ENCODE measurements at places on chromosomes 3 and 15. TPM values are rescaled to one million over a fixed set of nuclear protein-coding genes. Genes with fewer than 3 reads are reported as not detected.

The PLA2G4E gene
- not detected for polyA plus RNA-seq

DNA sequence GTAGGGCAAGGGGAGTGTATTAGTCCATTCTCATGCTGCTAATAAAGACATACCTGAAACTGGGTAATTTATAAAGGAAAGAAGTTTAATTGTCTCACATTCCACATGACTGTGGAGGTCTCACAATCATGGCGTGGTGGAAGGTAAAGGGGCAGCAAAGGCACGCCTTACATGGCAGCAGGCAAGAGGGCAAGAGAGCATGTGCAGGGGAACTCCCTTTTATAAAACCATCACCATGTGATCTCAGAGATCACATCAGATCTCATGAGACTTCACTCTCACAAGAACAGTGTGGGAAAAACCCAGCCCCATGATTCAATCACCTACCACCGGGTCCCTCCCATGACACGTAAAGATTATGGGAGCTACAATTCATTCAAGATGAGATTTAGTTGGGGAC lies 41.4 kb downstream of the SUMF1 start:
- no peak for DNase-seq

GRCh38 chr3:119073258-119074001 lies 38.8 kb upstream of the IGSF11 start:
- no peak for DNase-seq

GRCh38 chr15:39685999-39686613 lies 96.5 kb downstream of the FSIP1 start:
- DNase-seq: peak; percentile 56

GRCh38 chr3:18363338-18363737 lies 61.8 kb downstream of the SATB1 start:
- no peak for DNase-seq

DNA sequence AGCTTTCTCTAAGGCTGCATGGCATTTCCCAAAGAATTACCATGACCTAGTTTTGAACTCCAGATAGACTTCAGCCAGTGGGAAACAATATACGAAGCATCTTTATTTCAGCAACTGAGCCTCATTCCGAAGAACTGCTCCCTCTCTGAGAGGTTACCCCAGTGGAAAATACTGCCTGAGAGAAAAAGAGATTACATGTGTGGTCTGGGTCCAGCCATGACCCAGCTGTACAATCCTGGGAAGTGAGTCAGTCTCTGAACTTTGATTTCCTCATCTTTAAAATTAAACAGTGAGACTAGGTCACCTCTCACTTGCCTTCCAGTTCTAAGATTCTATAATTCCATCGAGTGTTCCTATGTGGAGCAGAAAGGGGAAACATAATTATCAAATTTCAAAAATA lies 42.4 kb downstream of the TNIK start:
- DNase-seq: no peak

DNA sequence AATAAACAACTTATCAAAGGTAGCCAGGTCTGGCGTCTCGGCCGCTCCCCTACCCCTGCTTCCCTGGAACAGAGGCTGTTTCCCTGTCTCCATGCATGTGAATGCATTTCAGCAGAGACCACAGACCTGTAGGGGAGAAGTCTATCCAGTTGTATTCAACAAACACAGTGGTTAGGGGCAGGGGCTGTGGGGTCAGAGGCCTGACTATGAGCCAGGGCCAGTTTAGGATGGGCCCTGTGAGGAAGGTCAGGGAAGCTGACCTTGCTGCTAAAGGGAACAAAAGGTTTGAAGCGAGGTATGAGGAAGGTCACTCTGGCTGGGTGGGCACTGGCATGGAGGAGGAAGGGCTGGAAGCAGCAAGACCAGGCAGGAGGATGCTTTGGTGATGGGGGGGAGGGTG lies 184.6 kb downstream of the XXYLT1 start:
- no peak for DNase-seq

GRCh38 chr3:124780761-124781475 lies 50.7 kb downstream of the UMPS start:
- DNase-seq: no peak

The ZFAND6 gene
- 152 TPM for polyA plus RNA-seq

DNA sequence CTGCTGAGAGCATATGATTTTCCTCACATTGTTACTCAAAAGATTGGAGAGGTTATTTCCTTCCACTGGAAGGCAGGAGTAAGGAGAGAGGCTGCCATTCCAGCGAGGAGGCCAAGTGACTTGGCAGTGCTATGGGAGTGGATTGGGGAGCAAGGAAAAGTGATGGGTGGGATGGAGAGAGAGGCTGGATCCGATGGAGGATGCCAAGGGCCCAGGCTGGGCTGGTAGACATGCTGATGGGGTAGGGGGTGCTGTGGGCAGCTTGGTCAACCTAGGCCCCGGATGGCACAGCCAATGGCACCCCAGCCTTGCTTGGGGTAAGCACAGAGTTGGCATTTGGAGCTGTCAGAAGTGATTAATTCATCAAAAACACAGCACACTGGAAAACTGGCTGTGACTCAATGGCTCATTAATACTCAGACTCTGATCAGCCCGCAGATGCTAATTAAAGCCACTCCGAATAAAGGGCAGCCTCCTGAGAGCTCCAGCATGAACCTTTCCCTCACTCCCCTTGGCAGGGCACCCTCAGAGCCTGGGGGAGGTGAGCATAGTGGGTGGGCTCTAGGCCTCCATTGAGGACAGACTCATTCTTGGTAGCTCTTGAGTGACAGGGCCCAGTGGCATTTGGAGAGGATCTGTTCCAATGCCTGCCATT lies 22.1 kb upstream of the SLC6A1 start:
- DNase-seq: no peak

DNA sequence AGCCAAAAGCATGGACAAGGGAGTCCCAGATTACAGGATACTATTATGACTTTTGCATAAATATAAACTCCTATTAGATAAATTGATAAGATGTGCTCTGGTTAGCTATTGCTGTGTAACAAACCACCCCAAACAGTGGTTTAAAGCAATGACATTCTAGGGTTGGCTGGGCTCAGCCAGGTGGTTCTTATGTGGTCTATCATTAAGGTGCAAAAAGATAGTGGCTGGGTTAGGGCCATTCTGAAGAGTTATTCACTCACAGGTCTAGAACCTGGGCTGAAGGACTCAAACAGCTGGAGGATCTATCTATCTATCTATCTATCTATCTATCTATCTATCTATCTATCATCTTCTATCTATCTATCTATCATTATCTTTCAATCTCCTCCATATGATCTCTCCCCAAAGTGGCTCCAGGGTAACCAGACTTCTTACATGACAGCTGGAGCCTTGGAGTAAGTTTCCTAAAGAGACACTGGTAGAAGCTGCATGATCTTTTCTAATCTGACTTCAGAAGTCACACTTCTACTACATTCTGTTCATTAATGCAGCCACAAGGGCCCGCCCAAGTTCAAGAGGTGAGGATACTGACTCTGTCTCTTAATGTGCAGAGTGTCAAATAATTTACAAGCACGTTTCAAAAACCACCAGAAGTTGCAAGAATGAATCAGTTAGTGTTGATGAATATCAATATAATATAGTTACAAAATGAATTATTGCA lies 74.9 kb upstream of the XCR1 start:
- no peak for DNase-seq

The GOLGA8J gene
- polyA plus RNA-seq: 0.07 TPM

- no peak for DNase-seq
Observed at GRCh38 chr3:132504375-132504933, 87.2 kb downstream of the DNAJC13 start.

GRCh38 chr3:17551333-17551732 lies 191.1 kb downstream of the TBC1D5 start:
- DNase-seq: no peak

The EPHB1 gene
- 0.21 TPM for polyA plus RNA-seq

- DNase-seq: no peak
Observed at GRCh38 chr15:92471288-92471687, 77.6 kb downstream of the ST8SIA2 start.

- DNase-seq: no peak
Observed at GRCh38 chr3:2094941-2095340, 3.7 kb upstream of the CNTN4 start.

The CKMT1A gene
- polyA plus RNA-seq: 1.6 TPM

The LRRIQ4 gene
- not detected for polyA plus RNA-seq

The ABI3BP gene
- 1.8 TPM for polyA plus RNA-seq

- DNase-seq: no peak
Observed at GRCh38 chr3:25849091-25849490, 59.2 kb downstream of the OXSM start.

GRCh38 chr15:94736236-94736635 lies 504.9 kb downstream of the MCTP2 start:
- DNase-seq: no peak

- DNase-seq: peak; percentile 5
Observed at GRCh38 chr3:184874709-184875644, 63.0 kb downstream of the VPS8 start.

The GCSAM gene
- polyA plus RNA-seq: not detected

The PARP16 gene
- polyA plus RNA-seq: 6.7 TPM

- DNase-seq: no peak
Observed at GRCh38 chr3:153702106-153702505, 419.1 kb upstream of the ARHGEF26 start.

DNA sequence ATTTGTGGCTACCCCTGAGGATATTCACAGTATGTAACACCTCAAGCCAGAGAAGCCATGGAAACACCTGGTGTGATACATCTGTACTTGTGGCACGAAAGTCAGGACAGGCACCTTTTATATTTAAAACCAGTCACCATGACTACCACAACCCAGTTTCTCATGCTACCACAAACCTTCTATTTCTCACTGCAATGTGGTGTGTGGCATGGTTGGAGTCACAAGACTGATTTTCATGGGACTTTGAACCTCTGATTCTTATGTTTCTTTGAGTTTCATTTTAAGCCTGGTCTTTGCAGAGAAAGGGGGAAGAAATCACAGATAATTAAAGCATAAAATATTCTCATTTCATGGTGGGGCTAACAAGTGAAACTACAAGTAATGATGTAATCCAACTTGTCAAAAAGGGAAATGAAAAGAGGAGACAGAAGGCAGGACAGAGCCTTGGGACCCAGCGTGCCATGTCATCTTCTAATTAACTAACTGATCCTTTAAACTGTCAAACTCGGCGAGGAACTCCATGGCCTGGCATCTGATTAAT lies 175.9 kb downstream of the PDZRN3 start:
- DNase-seq: no peak

The GPR62 gene
- polyA plus RNA-seq: 0.05 TPM

- no peak for DNase-seq
Observed at GRCh38 chr3:47120138-47120537, 43.8 kb downstream of the SETD2 start.

The C2CD4B gene
- 0.45 TPM for polyA plus RNA-seq

The HTR3E gene
- polyA plus RNA-seq: not detected

GRCh38 chr3:16309558-16309957 lies 44.5 kb downstream of the OXNAD1 start:
- no peak for DNase-seq

DNA sequence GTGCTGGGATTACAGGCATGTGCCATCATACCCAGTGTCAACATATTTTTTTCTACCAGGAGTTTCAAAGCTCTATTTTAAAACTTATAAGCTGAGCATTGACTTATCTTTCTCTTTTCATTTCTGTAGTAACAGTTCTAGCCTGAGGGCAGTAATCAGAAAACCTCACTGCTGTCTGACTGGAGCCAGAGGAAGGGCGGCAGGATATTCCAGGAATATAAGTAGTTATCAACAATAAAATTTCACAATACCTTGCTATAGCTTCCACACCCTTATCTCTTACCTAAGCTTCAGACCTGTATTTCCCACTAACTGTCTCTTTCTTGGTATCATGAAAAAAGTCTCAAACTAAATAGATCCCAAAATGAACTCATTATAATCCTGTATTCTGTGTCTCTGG lies 5.1 kb upstream of the NEDD4 start:
- no peak for DNase-seq

The DLL4 gene
- 0.28 TPM for polyA plus RNA-seq

GRCh38 chr3:17233398-17233800 lies 348.6 kb downstream of the PLCL2 start:
- DNase-seq: peak; percentile 46

DNA sequence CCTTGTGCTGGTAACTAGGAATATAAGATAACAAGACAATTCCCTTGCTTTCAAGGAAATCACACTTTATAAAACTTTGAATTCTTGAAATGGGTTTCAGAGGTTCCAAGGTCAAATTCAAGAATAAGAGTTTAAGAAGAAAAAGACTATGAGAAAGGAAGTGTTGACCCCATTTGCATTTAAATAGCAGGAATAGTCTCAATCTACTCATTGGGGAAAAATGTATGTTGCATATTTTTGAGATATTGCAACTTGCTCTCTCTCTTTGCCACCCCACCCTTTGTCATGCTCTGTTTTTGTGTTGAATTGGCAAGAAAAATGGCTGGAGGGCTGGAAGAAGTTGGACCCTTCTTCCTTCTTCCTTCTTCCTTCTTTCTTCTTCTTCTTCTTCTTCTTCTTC lies 699.2 kb downstream of the TUSC7 start:
- no peak for DNase-seq

GRCh38 chr3:48521635-48522034 lies 17.7 kb upstream of the SHISA5 start:
- no peak for DNase-seq

The ARL14 gene
- 0.37 TPM for polyA plus RNA-seq

DNA sequence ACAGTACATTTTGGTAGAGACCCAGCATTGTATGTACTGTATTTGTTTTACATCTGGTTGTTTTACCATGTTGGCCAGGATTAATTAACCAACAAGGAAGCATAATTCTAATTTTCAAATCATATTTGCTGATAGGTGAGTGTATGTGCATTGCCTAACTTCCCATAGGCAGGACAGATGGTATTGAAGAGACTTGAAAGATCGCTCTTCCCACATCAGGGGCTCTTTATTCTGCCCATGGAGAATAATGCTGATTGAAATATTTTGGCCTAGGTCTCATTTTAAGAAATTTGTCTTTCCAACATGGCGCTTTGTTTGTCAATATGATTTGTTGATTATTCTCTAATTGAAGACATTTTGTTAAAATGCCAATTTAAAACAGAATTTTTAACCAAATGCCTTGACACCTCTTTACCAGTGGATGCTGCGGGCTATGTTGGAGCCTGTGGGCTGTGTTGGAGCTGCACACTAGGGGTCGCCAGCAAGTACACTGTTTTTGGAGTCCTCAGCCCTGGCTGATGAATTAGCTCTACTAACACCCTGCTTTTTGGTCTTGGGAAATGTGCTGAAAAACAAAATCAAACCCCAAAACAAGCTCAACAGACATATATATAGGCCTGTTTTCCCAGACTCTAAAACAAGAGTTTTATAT lies 5.3 kb downstream of the P2RY12 start:
- DNase-seq: peak; percentile 29

The CHST14 gene
- 11.0 TPM for polyA plus RNA-seq

Data from A549 (cell line).